Mucosa of gallbladder (tissue), 1 donor: ENCODE measurements at places on chromosomes 6 and 20. TPM values are rescaled to one million over a fixed set of nuclear protein-coding genes. Genes with fewer than 3 reads are reported as not detected.

LRRC73 gene
- total RNA-seq: 7.0 TPM

CUL9 gene
- total RNA-seq: 50.0 TPM

MYH7B gene
- total RNA-seq: 1.4 TPM

MTFR2 gene
- total RNA-seq: 0.58 TPM

FOXF2 gene
- total RNA-seq: 3.6 TPM

MATN4 gene
- total RNA-seq: 0.09 TPM

NEURL2 gene
- 5.9 TPM for total RNA-seq

SH3BGRL2 gene
- 64.3 TPM for total RNA-seq

PRR18 gene
- total RNA-seq: not detected

POFUT1 gene
- total RNA-seq: 35.4 TPM

CST4 gene
- 3.7 TPM for total RNA-seq

DSP gene
- 79.1 TPM for total RNA-seq

MRPS10 gene
- total RNA-seq: 25.1 TPM

ABHD16B gene
- not detected for total RNA-seq

ZFAND3 gene
- 105 TPM for total RNA-seq

SLC17A3 gene
- total RNA-seq: 0.29 TPM

LINC00237 gene
- total RNA-seq: not detected

CRISP2 gene
- total RNA-seq: 9.8 TPM

AHI1 gene
- 20.0 TPM for total RNA-seq

SLC35F1 gene
- 1.1 TPM for total RNA-seq

ENPP3 gene
- 1.6 TPM for total RNA-seq

PTGIS gene
- 101 TPM for total RNA-seq

SLC24A3 gene
- 19.9 TPM for total RNA-seq

KCNB1 gene
- total RNA-seq: 7.1 TPM

PI3 gene
- total RNA-seq: not detected

SIRPB1 gene
- total RNA-seq: 16.3 TPM

ARHGAP18 gene
- total RNA-seq: 17.2 TPM

NNAT gene
- total RNA-seq: 6.3 TPM

PXDC1 gene
- total RNA-seq: 48.4 TPM

CPNE5 gene
- 1.3 TPM for total RNA-seq

C20orf202 gene
- total RNA-seq: 0.66 TPM

SYCP2 gene
- total RNA-seq: 9.5 TPM

EPPIN gene
- not detected for total RNA-seq

ADIG gene
- not detected for total RNA-seq

ATXN1 gene
- 71.0 TPM for total RNA-seq

SMOC2 gene
- 213 TPM for total RNA-seq
